NCI-H1092 treated with DMSO at 0.1 percent for 48 hours (cell line): ENCODE measurements at places on chromosomes 5 and 9.

DNA sequence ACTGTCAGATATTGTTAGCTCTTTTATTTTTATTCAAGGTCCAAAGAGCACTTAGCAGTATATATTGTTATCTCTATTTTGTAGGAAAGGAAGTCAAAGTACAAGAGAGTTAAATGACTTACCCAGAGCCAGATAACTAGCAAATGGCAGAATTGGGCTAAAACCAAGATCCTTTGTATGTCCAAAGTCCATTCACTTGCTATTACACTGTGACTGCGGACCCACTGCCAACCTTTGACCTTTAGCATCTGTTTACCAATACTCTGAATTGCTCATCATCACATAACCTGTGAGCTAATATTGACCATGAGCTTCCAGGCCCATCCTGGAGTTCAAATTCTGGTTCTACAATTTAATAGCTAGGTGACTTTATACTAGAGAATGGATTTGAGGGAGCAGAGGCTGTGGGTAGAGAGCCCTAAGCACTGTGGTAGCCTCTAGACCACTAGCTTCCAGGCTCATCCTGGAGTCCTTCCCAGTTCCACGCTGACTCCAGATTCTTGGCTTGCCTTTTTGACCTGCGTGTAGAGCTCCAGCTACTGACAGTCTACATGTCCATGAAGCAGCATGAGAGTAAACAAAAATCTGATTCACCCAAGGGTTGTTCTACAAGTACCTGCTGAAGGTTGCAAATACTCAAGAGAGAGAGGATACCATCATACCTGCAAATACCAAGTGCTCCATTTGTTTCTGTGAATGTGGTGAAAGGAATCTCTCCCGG, 424.0 kb downstream of the SH3GL2 start:
- no peak for DNase-seq

- DNase-seq: no peak
Measured at GRCh38 chr5:81234801-81235200, 1.7 kb downstream of the CKMT2 start.

GRCh38 chr9:38689678-38690077, 30.3 kb downstream of the FAM240B start:
- peak; percentile 89 for DNase-seq

DNA sequence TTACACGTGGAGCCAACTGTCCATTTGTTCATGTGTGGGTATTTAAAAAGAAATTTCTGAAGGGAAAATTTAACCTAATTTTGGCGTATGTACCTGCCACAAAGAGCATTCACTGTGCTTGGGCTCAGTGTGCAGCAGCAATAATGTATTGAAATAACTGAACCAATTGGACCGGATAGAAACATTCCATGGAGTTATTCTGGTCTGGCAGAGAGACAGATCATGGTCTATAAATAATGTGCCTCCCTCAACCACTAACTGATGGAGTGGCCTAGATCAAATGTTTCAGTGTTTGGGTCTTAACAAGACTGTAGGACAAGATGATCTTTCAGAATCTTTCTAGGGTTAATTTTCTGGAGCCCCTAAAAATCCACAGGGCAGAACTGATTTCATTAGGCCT, 469.7 kb downstream of the PRELID2 start:
- no peak for DNase-seq

GRCh38 chr5:136560126-136560525, 194.8 kb upstream of the TRPC7 start:
- DNase-seq: no peak

- DNase-seq: no peak
Measured at GRCh38 chr9:120900824-120901223, 23.8 kb upstream of the PHF19 start.

DNA sequence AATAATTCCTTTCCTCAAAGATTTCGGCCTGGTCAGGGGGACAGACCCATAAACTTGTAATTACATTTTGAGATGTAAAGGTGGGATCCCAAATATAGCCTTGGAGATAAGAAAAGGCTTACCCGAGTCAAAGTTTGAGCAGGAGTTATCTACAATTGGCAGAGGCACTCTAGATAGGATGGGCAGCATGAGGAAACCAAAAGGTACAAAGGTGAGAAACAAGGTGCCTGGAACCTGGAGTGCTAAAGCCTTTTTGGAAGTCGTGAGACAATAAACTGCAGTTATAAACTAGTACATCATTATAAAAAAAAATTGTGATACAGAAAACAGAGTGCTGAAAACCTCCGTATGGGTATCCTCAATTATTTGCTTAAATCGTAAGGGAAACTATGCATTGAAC, 212.4 kb downstream of the EFNA5 start:
- no peak for DNase-seq

GRCh38 chr5:139711067-139711905, 63.1 kb downstream of the CXXC5 start:
- DNase-seq: peak; percentile 41

GRCh38 chr5:32842813-32843530, 131.9 kb downstream of the NPR3 start:
- DNase-seq: no peak

DNA sequence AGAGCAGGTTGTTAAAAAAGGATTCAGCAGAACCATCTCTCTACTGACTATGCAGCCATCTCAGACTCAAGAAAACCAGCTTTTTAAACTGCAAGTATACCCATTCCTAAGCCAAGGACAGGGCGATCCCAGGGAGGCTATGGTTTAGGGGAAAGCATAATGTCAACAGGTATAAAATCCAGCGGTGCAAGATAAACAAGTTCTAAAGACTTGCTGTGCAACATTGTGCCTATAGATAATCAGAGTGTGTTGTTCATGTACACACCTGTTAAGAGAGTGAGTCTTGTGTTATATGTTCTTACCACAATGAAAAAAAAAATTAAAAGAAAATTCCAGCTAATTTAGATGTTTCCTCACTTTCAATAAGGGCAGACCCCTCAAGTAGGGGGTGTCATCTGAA, 63.6 kb upstream of the DIRAS2 start:
- DNase-seq: no peak

GRCh38 chr5:72633649-72634048, 126.4 kb upstream of the ZNF366 start:
- no peak for DNase-seq

DNA sequence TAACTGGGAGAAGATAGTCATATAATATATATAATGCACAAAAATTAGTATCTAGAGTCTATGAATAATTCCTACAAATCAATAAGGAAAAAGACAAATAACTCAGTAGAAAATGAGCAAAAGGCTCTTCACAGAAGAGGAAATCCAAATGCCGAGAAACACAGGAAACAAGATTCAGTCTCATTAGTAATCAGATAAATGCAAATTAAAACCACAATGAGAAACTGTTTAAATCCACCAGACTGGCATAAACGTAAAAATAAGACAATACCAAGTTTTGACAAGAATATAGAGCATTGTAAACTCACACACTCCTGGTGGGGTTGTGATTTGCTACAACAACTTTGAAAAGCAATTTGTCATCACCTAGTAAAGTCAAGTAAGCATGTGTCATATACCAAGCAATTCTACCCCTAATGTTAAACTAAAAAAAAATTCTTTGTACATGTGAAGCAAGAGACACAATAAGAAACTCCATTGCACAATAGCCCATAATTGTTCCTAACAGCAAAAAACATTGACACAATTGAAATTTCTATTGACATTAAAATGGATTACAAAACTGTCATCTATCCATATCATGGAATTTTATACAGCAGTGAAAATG, 21.0 kb upstream of the UBLCP1 start:
- DNase-seq: no peak

- DNase-seq: no peak
Measured at GRCh38 chr5:39650008-39650762, 225.4 kb upstream of the DAB2 start.

GRCh38 chr5:159359408-159359807, 29.1 kb upstream of the IL12B start:
- no peak for DNase-seq

GRCh38 chr5:17817990-17818389, 183.7 kb downstream of the TAF11L14 start:
- no peak for DNase-seq

DNA sequence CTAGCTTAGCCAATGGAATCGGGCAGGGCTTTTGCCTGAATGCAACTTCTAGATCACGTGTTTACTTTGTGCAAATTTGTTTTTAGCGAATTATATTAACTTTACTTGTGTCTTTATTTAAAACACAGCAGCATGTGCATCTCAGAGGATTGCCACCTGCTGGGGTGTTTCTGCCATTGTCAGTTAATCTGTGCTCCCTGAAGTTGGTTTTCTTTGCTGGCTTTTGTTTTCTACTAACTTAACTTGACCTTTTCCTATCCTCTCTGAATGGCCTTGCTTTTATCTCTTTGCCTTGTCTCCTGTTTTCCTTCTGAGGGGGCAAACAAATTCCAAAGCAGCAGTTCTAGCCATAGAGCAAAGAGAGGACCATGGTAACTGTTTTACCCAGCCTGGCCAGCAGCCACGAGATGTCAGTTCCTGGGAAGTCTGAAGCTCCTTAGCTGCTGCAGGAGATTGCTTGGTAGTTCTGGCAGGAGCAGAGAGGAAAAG, 67.6 kb downstream of the ARHGEF28 start:
- no peak for DNase-seq

- no peak for DNase-seq
Measured at GRCh38 chr9:123616707-123617106, 260.7 kb downstream of the CRB2 start.

DNA sequence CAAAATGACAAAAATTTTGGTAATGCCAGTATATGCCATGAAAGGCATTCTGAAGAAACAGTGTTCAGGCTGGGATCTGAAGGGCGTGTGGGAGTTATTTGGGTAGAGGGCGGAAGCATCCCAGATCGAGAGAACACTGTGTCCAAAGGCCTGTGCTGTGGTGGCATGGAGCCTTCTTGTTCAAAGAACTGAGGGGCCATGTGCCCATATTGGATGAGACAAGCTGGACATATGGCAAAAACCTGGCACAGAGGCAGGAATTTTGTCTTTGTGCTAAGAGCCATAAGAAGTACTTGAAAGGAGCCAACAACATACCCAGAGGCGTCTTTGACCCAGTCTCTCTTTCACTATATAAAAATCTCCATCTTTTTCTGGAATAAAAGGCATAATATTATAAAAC, 128.0 kb downstream of the SYK start:
- no peak for DNase-seq

- DNase-seq: no peak
Measured at GRCh38 chr5:14781106-14781505, 90.5 kb downstream of the ANKH start.

DNA sequence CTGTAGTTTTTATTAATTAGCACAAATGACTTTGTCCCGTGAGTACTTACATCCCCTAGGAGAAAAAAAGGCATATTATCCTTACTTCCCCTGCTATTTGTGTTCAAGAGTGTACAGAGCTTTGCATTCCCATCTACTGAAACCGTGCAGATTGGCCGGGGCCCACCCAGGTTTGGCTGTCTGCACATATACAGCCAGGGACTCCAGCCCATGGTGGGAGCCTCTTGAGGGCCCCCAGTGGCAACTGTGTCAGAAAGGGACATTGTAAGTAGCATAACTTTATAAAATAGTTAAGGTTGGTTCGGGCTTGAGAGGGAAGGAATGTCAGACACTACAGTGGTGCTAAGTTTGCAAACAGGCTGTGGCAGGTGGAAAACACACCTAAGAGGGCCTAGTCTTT, 24.7 kb downstream of the PHF2 start:
- DNase-seq: no peak

DNA sequence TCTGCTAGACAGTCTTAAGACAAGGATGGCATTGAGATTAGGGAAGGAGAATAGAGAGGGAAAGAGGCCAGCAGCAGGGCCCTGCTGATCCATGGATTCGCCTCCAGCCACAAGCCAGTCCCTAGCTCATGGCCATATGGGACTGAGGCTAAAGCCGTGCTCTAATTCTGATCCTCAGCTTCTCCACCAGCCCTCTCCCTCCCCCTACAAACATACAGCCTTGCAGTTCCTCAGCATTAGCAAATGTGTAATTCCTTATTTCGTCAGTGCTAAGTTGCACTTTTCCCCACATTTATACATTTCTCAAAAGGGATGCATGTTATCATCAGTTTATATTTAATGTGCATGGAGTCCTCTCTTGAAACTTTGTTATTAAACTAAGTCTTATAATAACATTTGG, 34.8 kb downstream of the ZNF462 start:
- DNase-seq: no peak

DNA sequence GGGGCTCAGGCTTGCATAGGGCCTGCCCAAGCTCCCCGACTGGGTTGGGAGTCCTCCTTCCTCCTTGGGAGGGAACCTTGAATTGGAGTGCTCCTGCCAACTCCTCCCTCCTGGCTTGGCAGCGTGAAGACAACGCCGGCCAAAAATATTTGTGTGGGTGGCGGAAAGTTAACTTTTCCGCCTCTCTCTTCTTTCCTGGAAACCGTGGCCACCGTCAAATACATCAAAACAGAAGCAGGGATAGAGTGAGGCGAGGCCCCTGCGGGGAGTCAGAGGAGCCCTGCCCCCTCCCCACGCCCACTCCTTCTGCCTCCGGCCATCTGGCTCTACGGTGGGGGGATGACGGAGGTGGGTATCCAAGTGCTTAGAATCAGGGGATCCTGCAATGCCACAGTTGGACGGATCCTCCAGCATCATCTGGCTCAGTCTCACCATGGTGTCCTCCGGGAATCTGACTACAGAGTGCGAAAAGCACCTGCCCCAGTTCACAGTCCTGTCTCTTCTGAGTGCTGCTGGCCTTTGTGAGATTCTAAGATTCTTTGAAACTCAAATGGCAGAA, 25.2 kb upstream of the SYNPO start:
- no peak for DNase-seq

- DNase-seq: no peak
Measured at GRCh38 chr9:136412962-136413361, 2.5 kb downstream of the PMPCA start.

GRCh38 chr5:151886546-151887275, 37.9 kb downstream of the GLRA1 start:
- DNase-seq: no peak

DNA sequence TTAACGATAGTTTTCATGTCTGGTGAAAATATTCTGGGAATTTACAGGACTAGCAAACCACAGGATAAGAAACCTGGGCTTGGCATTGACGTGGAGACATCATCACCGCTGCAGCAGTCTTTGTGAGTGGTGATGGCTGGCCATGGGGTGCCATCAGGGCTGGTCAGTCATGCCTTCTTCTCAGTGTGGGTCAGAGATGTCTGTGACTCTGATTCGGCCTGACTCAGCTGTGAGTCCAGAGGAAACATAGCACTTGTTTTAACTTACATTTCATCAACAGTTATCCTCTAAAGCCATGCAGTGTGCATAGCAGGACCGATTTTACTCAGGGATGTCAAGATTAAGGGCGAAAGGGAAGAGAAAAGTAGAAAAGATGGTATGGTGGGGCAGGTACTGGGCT, 33.2 kb upstream of the CYFIP2 start:
- DNase-seq: no peak

DNA sequence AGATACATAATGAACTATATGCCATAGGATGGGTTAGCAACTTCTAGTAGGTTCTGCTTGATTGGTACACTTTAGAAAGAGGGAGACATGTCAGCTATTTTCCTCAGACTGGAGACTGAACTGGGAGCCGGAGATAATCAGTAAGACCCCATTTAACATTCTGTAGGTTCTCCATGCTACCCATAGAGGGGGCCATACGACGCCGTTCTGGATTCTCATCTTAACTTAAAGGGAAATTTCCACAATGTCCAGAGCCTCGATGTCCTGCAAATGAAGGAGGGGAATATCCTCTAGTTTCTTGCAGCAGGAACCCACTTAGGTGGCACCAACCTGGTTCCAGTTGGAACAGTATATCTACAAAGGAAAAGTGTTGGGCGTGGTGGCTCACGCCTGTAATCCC, 22.3 kb upstream of the NPM1 start:
- no peak for DNase-seq
